CD4-positive, alpha-beta T cell treated with Interleukin-6 at 100 ng/mL for 8 hours (primary cell): ENCODE measurements at places on chromosomes 4 and X.

DNA sequence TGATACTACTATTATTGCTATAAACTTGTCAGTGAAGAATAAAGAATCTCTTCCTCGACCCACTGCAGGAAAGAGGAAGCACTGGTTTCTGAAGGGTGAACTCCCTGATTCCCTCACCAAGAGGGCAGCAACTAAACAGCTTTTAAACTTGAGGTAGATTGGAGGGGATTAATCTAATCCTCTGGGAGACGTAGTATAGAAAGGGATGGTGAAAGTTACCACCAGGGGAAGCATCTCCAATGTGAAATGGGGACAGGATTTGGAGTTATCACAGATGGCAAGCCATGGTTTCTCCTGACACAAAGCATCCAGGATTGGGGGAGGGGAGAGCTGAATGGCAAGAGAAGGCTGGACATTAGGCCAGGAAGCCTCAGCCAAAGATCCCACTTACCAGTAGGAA is 62.7 kb upstream of the PTPN13 start:
- DNase-seq: no peak

GRCh38 chr4:44210750-44211149 is 237.9 kb downstream of the KCTD8 start:
- no peak for DNase-seq

- DNase-seq: no peak
These were observed 29.2 kb upstream of the IL9R start for GRCh38 chrX:155968326-155968661.

GRCh38 chrX:46036508-46036907 is 508.7 kb downstream of the ZNF674 start:
- no peak for DNase-seq

DNA sequence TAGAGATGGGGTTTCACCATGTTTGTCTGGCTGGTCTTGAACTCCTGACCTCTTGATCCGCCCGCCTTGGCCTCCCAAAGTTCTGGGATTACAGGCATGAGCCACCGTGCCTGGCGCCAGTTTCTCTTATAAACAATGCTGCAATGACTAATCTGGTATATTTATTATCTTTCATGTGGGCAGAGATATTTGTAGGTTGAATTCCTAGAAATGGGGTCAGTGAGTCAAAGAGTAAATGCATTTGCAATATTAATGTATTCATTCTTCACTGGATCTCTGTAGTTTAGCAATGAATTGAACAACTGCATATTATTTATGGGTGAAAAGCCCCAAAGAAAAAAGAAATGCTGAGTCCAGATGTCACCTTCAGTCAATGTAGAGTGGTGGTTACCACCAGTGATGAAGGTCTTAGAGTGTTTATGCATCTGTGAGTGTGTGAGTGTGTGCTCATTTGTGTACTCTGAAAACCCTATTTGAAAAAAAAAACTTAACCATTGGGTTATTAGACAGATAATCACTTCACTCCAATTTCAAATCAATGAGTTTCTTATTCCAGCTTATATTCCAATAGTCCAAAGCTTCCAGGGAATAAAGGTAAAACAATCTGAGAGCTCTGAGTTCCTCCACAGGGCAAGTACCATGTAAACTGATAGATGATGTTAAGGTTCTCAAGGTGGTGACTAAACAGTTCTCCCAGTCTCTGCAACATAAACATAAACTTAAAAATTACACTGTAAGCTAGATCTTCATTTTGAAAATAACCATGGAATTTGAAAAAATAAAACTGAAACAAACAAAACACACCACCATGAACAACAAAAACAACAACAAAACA is 22.6 kb upstream of the CD38 start:
- no peak for DNase-seq

DNA sequence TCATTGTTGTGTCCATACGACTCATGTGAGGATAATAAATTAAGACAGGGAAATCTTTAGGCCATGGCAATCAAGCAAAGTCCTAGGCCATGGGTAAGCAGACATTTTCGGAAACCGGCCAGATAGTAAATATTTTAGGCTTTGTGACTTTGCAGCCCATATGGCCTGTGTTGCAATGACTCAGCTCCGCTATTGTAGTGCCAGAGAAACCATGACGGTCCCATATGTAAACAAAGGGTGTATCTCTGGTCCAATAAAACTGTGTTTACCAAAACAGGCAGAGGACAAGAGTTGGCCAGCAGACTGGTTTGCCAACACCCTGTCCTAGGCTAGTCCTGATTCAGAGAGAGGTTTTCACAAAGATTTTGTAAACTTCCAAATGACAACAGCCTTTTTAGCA is 5.0 kb downstream of the FAM114A1 start:
- DNase-seq: no peak

GRCh38 chrX:37847733-37848197 is 394 bp upstream of the DYNLT3 start:
- no peak for DNase-seq

- no peak for DNase-seq
These were observed 578.0 kb downstream of the BCOR start for GRCh38 chrX:39519566-39520301.

- DNase-seq: no peak
These were observed at the start of gene VEGFC for GRCh38 chr4:176792326-176793059. Gene VEGFC, minus strand, starts transcription at chr4:176792922. Its CDS starts 611 bp downstream, at chr4:176792311.
